ENCODE measurements at places on chromosomes 11 and 22.

DNA sequence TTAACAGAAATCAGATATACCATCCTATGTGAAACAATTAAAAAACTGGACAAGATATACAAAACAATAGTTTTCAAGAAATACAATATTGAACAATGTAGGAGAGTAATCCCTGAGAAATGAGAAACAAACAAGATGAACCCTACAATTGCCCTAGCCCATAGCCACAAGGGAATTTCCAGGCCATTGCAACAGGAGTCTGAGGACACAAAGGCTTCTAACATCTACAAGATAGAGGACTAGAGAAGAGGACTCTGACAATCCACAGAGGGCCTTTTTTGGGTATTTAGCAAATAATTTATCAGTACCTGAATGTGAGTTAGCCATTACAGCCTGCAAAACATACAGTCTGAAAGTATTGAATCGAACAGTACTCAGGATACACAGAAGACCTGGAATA, 251.7 kb downstream of the GRM5 start:
- no peak for DNase-seq

DNA sequence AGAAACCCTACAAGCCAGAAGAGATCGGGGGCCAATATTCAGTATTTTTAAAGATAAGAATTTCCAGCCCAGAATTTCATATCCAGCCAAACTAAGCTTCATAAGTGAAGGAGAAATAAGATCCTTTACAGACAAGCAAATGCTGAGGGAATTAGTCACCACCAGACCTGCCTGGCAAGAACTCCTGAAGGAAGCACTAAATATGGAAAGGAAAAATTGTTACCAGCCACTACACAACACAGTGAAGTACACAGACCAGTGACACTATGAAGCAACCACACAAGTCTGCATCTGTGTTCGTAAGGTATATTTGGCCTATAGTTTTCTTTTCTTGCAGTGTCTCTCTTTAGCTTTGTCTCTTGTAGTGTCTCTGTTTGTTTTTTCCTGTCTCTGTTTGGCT, 29.0 kb downstream of the TMEM225 start:
- no peak for DNase-seq

- no peak for DNase-seq
Observed at GRCh38 chr22:33919391-33920196, 682 bp downstream of the LARGE1 start.

GRCh38 chr11:6607190-6607795, 3.7 kb downstream of the ILK start:
- DNase-seq, result no peak

- no peak for DNase-seq
Observed at GRCh38 chr11:19994672-19995071, 165.6 kb downstream of the DBX1 start.
